ENCODE measurements at places on chromosomes 13 and 19.
A peak's percentile ranks its signal among the peaks of the same experiment; 100 is the strongest.

- peak; percentile 38 for DNase-seq
Observed at GRCh38 chr19:19259741-19260140, 13.4 kb downstream of the TM6SF2 start.

GRCh38 chr13:99214731-99215130 lies 14.1 kb downstream of the UBAC2 start:
- DNase-seq, result no peak

- DNase-seq, result no peak
Observed at GRCh38 chr13:91238036-91238435, 109.5 kb upstream of the MIR17HG start.

- DNase-seq, result no peak
Observed at GRCh38 chr19:49874503-49875157, 2.5 kb downstream of the AKT1S1 start.

- no peak for DNase-seq
Observed at GRCh38 chr13:23865906-23866305, 23.3 kb downstream of the MIPEP start.

DNA sequence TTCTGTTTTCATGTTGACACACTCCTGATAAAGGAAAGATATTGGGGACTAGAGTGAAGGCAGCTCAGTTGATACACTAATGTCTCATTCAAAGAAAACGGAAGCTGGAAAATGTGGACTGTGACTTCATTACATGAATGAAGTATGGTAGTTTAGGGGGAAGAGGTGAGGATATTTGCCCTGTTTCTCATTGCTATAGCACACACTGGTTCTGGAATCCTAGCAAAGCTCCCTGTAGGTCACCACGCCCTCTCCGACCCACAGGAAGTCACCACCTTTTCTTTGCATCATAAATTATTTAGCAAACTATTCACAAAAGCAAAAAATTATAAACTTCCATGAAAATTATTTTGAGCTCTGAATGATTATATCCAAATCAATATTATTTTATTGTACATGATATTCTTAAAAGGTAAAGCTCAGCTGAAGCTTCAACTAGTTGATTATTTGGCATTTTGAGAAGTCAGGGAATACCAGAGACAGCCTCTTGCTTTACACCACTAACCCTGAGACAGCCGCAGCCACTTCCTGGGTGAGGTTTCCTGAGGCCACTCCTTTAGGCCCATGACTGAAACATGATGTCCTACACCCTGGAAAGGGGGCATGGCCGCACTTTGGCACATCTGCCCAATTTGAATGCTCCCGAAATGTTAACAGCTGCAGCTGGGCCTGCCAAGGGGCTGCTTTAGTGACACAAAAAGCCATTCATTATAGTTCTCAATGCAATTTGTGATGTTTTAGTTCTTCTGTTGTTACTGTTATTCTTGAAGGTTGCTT lies 50.0 kb upstream of the WDFY2 start:
- peak; percentile 80 for DNase-seq

DNA sequence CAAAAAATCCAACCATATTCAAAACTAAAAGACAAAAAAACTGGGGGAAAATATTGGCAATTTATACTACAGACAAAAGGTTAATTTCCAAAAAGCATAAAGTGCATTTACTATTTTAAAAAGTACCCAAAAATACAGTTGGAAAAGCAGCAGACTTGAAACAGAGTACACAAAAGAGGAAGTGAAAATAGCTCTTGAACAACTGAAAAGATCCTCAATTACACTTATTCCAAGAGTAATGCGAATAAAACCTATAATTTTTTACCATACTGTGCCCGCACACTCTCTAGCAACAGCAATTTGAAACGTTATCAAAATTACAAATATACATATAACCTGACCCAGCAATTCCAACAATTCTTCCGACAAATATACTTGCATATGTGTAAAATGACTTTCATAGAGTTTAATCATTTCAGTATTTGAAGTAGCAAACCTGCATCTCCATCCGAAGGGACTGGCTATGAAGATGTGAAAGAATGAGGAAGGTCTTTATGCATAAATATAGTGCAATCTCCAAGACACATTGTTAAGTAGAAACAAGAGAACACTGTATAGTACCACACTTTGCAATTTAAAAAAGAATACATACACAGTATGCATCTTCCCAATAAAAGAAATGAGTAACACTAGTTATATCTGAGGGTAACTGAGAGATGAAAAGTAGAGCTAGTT lies 25.4 kb downstream of the ALG5 start:
- DNase-seq, result no peak

- DNase-seq, result no peak
Observed at GRCh38 chr13:56515441-56515840, 625.3 kb upstream of the PRR20A start.

- DNase-seq, result no peak
Observed at GRCh38 chr13:97248243-97248642, 26.1 kb downstream of the MBNL2 start.

GRCh38 chr13:89584058-89584620 lies 1763.3 kb upstream of the MIR17HG start:
- DNase-seq, result no peak

DNA sequence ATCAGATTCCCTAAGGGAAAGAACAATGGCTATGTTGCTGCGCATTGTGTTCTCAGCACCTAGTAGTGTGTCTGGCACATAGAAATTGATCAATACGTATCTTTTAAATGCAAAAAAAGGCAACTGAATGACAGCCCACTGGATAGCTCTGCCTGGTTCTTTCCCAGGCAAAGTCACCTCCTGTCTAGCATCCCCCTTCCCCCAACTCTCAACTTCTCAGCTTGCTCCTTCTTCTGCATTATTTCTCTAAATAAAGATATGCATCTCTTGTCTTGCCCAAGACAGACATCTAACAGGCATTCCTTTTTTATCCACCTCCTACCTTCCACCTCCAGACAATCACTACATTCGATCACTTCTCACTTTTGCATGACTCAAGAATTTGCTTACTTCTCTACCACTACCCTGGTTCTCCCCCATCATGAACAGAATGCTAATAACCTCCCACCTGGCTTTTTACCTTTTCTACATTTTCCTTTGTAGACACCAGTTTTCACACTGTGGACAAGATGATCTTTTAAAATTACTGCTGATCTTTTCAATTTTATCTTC lies 26.5 kb upstream of the OXGR1 start:
- DNase-seq, result no peak

DNA sequence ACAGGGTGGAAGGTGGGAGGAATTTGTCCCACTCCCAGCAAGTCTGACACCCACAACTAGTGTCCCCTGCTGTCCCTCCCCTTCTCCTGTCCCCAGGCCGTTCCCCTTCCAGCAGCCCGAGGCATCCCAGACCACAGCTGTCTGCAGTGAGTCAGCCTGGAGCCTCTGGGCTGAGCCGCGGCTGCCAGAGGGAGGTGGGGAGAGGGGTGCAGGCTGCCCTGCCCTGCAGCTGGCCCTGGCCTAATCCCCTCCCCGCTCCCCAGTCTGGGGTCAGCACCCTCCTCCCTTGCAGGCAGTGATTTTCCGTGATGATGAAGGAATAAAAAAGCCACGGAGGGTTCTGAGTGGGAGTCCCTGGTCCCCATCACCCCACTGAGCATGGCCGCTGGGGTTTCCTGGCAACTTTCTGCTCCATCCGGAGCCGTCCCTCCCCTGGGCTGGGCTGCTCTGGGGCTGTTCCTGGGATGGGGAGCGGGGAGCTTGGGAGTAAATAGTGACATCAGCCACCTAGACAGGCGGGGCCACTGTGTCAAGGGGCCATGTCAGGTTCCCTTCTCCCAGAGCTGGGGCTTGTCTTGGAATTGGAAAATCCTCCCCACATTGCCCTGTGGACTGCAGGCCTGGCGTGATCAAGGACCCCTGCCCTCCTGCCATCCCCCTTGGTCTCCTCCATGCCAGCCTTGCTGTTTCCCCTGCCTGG lies 16.8 kb downstream of the SPC24 start:
- peak; percentile 90 for DNase-seq

- peak; percentile 2 for DNase-seq
Observed at GRCh38 chr13:50650592-50651504, 192.6 kb downstream of the DLEU7 start.

GRCh38 chr19:3606690-3607289 lies at the start of gene TBXA2R:
Gene TBXA2R (minus strand): TSS chr19:3606875. CDS start chr19:3600634, 6,241 bp downstream.
- DNase-seq, result no peak

GRCh38 chr13:76937281-76937820 lies 11.0 kb upstream of the ACOD1 start:
- DNase-seq, result peak; percentile 65

DNA sequence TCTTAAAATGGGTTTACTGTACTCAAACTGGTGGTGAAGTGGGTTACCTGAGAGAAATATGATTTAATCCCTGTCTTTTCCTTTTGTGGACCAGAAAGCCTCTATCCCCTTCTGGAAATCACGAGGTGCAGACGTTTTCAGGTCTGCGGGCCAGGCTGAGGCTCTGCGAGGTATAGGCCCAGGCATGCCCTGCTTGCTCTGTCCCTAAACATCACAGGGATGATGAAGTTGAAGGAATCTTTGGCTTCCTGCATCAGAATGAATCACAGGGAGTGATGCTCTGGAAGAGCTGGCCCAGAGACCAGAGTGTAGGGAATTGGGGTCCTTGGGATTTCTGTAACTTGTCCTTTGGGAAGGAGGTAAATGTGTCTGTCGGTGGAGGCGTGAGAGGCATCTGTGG lies 18.4 kb upstream of the CHST8 start:
- no peak for DNase-seq

DNA sequence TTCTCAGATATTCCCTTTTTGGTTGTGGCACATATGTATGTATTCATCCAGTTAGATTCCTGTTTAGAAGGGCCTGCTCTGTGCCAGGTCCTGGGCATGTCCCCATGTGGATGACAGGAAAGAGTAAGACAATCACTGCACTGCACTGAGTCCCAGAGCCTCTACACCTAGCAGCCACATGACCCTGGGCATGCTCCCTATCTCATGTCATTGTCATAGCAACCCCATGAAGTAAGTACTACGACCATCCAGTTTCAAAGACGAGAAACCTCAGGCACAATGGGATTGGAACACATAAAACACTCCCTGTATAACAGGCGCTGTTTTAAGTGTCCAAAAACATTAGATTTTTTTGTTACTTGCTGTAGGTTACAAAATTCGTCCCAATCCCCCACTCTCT lies 594.4 kb downstream of the UQCRFS1 start:
- DNase-seq, result no peak

DNA sequence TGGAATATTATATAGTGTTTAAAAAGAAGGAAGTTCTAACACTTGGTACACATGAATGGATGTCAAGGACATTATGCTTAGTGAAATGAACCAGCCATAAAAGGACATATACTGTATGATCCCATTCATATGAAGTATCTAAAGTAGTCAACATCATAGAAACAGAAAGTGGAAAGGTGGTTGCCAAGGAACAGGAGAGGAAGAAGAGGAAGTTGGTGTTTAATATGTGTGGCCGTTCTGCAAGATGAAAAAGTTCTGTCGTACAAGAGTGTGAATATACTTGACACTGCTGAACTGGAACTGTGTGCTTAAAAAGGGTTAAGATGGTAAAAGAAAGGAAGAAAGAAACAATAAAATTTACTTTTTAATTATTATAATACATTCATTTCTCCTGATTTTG lies 33.1 kb upstream of the C1QTNF9 start:
- DNase-seq, result no peak

GRCh38 chr13:85603735-85604134 lies 195.5 kb downstream of the SLITRK6 start:
- DNase-seq, result no peak

DNA sequence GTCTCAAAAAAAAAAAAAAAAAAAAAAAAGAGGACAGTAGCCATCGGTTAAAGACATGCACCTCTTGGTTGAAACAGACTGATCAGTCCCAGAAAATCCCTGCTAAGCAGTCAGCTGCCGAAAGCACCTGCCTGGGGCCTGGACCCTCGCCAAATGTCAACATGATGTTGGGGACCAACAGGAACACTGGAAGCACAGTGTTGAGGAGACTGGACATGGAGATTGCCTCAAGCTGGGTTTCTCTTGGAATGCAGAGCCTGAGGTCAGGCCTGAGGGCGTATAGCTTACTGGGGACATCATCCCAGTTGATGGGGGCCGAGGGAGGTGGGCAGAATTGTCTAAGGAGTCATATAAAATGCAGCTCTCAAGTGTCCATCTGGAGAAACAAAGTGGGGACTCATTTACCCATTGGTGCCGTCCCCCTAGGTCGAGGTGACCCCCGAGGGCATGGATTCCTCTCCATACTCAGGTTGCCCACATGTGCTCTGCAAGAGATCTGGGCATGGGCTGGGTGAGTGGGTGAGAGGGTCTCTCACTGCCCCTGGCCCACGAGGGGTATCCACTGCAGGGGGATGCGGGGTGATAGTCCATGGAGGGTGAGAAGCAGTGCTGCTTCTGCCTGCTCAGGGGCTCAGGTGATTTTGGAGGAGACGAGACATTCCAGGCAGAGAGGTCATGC lies 164.5 kb downstream of the URI1 start:
- DNase-seq, result no peak

- no peak for DNase-seq
Observed at GRCh38 chr13:77113496-77113895, 86.5 kb upstream of the FBXL3 start.

DNA sequence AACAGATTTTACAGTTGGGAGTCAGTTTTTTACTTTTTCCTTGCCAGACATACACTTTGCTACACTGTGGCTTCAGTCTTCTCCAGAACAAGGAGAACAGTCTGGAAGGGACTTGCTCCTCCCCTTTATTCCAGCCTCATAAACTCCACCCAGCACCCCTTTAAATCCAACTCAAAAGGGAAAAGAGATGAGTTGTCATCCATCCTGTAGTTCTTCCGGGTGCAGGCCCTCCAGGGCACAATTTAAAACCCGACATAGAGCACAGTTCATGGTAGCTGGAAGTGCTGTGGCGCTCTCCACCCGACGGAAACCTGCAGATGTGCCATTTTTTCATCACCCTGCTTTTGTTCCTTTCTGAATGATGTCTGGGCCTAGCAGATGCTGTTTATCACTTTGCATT lies 98.9 kb downstream of the ZAR1L start:
- DNase-seq, result no peak

- no peak for DNase-seq
Observed at GRCh38 chr19:54316746-54317107, 3.8 kb upstream of the LILRA5 start.

DNA sequence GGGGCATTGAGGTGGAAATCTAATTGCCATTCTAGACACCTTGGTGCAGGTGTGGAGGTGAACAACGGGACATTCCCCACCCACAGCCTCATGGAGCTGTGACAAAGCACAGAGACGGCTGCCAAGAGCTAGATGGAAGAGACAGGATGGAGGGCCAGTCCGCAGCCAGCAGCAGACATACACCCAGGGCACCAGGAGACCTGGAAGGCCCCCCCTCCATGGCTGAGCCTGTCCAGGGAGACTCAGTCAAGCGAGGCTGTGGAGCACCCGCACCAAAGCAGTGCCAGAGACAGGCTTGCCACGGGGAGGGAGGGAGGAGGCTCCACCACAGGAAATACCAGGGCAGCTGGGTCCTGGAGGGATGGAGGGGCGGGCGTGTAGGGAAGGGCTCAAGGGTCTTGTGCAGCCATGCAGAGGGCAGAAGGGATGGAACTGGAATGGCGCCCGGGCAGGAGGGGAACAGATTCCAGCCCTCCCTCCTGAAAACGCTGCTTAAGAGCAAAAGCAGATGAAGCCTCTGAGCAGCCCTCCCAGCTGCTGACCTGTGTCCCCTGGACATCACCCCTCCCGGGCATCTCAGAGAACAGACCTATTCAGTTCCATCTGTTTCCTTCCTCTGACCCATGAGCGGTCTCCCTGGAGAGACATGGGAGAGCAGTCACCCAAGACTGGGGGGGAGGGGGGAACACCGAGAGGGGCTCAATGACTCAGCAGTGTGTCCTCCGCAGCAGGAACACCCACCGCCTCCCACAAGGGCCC lies 14.4 kb downstream of the EPS15L1 start:
- DNase-seq, result no peak

GRCh38 chr13:107104631-107105030 lies 536.7 kb upstream of the ARGLU1 start:
- no peak for DNase-seq

Measured in SW480 (cell line).